ENCODE measurements at places on chromosomes 6 and 20.

- no peak for DNase-seq
Observed at GRCh38 chr6:104118274-104118673, 741.4 kb downstream of the HACE1 start.

DNA sequence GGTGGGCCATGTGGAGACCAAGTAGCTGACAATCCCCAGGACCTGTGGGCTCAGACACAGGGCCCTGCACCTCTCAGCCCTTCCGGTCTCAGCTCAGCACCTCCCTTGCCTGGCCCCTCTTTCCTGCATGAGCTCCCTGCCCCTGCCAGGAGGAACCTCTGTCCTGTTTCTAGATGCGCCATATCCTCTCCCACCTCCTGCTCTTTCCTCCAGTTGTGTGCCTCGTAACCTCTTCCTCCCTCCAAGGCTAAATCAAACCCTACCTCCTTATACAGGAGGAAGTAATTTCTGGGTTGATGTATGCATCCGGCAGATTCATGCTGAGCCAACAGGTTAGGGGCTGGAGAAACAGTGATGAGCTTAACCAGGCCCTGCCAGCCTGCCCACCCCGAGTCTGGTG is 30.9 kb downstream of the ITPR3 start:
- DNase-seq = no peak

DNA sequence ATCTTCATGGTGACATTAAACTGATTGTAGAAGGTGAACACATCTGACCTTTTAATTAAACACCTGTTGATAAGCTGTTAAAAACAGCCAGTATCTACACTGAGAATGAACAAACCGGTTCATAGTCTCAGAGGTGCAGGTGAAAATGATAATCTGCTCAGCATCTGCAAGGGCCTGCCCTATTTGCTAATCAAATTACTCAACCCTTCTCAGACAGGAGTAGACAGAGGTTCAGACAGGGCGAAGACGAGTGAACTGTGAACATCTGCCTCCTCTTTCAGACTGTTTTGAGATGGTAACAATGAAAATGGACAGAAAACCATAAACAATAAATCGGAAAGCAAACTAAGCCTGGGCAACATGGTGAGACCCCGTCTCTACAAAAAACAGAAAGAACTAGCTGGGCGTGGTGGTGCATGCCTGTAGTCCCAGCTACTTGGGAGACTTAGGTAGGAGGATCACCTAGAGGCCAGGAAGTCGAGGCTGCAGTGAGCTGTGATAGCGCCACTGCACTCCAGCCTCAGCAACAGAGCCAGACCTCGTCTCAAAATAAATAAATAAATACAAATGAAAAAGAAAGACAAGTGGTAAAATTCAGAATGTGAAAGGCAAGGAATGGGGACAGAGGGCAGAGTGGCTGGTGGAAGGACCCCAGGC is 55.9 kb downstream of the NINL start:
- DNase-seq = no peak

DNA sequence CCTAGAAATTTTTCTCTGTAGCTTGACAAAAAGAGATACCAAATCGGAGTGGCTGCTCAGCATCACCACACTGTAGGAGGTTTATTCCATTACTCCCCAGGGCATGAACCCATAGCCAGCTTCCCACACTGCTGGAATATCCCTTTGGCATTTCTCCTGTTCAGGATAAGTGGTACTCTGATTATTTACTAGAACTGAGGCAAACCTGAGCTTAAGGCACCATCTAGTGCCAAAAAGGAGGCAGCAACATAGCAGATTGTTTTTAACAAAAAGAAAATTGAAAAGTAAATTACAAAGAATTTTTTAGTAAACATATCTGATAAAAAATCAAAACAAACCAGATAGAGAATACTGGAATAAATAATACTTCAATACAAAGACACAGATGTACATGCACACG is 181.7 kb downstream of the WDR27 start:
- DNase-seq = no peak

GRCh38 chr6:137520520-137520919 is 26.3 kb upstream of the OLIG3 start:
- DNase-seq = no peak

- DNase-seq = no peak
Observed at GRCh38 chr20:39630215-39630908, 668.2 kb downstream of the DHX35 start.

GRCh38 chr6:125924697-125925358 is 31.7 kb upstream of the HINT3 start:
- no peak for DNase-seq

GRCh38 chr20:53872561-53873229 is 197.7 kb downstream of the BCAS1 start:
- DNase-seq = peak; percentile 32

- no peak for DNase-seq
Observed at GRCh38 chr20:63494420-63495166, 4.3 kb downstream of the EEF1A2 start.

DNA sequence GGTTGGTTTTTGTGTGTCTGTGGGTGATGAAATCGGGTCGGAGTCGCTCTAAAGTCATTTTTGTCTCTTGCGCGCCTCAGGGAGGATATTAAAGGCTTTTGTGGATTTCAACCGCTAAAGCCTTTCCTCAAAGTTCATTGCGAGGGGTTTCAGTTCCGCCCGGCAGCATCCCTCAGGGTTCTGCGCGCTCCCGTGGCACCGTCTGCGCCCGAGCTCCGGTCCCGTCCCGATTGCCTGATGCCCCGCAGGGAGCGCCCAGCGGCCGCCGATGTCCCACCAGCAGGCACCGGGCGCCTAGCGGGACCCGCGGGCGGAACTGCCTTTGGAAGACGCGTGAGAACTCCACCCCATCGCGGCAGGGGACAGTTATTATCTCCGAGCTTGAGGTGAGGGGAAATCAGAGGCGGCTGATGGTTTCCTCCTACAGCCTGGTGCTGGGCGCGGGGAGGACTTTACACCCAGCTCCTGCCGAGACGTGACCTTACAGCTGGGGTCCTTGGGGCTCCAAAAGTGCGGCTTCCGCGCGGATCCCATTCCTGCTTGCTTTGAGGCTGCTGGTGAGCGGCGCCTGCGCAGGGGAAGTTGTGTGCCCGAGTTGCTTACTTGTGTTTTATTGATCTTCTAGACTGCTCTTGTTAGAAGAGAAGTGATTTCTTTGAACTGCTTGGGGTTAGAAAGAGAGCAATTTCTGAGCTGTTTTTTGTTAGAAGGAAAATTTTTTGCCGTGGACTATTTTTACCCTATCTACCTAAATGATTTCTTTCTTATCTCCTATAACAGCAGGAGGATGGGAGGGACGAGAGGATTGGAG is 27.1 kb downstream of the ULBP1 start:
- DNase-seq = no peak

DNA sequence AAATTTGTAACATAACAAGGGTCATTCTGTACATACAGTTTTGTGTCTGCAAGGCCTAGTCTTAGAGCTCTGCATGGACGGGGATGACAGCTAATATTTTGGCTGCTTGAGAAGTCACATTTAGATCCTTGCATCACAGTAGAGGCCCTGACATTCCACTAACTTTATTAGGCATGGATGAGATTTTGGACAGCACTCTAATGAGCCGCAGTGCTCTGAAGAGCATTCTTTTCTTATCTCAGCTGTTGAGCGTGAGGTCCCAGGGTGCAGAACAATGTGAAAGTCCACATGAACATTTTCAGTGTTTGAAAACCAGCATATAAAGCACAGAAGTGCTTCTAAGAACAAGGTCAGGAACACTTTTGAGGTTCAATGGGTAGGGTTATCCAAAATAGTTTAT is 58.9 kb downstream of the IPCEF1 start:
- DNase-seq = no peak

- DNase-seq = no peak
Observed at GRCh38 chr6:50277774-50278173, 228.0 kb upstream of the DEFB112 start.

- peak; percentile 50 for DNase-seq
Observed at GRCh38 chr20:45097485-45098102, 3.3 kb downstream of the KCNS1 start.

DNA sequence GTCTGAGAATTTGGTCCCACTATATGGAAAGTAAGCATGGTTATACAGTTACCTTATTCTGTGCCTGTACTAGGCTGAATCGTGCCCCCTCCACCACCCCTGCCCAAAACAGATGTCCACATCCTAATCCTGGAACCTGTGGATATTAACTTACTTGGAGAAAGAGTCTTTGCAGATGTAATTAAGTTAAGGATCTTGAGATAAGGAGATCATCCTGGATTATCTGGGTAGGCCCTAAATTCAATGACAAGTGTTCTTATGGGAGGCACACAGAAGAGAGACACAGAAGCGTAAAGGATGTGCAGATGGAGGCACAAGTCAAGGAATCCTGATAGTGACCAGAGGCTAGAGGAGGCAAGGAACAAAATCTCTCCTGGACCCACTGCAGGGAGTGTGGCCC is 116.7 kb upstream of the MAN1A1 start:
- no peak for DNase-seq

DNA sequence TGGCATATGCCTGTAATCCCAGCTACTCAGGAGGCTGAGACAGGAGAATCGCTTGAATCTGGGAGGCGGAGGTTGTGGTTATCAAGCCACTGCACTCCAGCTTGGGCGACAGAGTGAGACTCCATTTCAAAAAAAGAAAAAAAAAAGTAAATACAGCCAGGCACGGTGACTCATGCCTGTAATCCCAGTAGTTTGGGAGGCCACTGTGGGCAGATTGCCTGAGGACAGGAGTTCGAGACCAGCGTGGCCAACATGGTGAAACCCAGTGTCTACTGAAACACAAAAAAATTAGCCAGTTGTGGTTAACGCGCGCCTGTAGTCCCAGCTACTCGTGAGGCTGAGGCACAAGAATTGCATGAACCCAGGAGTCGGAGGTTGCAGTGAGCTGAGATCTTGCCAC is 1.5 kb upstream of the NINL start:
- DNase-seq = no peak

GRCh38 chr20:24643731-24644626 is 174.6 kb downstream of the SYNDIG1 start:
- no peak for DNase-seq

GRCh38 chr6:16844183-16844582 is 82.9 kb upstream of the ATXN1 start:
- DNase-seq = no peak

DNA sequence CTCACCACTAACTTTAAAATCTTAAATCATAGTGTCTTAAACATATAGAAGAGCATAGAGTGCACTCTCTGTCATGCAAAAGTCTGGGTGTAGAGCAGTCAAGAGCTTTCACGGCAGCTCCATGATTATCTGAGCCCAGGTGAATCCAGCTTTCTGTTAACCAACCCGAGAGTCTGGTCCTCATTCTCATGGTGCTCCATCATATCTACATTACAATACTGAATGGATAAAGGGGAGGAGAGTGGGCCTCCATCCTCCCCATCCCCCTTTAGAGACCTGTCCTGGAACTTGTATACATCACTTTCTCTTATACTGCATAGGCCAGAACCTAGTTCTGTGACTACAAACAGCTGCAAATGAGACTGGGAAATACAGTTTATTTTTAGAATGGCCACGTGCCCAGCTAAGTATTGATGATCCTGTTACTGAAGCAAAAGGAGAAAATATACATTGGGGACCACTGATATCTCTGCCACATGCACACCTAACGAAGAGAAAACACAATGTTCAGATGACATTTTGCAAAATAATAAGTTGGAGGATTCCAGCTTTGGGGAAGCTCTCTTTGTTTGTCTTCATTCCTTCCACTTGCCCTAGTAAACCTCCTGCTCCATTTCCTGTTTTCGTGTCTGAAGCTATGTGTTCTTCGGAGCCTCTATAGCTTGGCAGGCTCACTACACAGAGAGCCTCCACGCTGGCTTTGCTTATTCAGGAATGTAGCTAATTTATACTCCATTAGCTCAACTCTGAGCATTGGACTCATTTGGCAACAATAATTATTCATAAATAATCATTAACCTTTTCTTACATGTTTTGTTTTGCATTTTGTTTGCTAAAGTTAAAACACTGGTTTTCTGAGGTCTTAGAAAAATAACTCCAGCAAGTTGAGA is 110.1 kb downstream of the IYD start:
- no peak for DNase-seq

GRCh38 chr6:27149150-27149549 is 98.4 kb upstream of the PRSS16 start:
- DNase-seq = no peak

- DNase-seq = no peak
Observed at GRCh38 chr20:61786230-61786629, 279.5 kb downstream of the TAF4 start.

GRCh38 chr6:155882527-155883333 is 427.1 kb upstream of the NOX3 start:
- no peak for DNase-seq

DNA sequence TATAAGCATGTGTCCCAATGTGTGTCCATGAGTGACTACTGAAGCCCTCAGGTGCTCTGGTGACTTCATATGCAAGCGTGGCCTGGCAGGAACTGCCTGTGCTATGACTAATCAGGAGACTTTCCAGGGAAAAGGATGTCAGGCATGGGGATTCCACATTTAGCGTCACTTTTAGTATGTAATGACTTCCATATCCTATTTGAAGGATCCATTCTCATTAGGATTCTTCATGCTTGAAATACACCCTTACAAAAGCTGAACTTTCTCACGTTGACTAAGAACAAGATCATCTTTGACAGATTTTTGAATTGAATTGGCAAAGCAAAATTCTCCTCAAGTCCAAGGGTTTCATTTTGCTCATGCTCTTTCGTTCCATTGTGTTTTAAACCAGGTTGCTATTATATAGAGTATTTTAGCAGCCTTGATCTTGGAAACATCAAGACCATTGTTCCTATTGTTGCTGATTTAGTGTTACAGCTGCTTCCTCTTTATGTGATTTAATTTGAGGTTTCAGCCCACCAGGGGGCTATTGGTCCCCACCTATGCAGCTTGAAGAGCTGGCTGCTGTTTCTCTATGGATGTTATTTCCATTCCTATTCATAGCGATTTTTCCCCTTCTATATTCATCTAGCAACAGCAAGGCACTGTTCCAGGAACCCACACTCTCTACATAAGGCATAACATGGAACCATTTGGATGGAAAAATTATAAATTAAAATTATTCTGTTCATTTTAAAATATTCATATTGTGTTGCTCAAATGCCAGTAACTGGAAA is 418.6 kb downstream of the CDKAL1 start:
- no peak for DNase-seq

- DNase-seq = no peak
Observed at GRCh38 chr6:42138190-42138589, 4.2 kb downstream of the C6orf132 start.

DNA sequence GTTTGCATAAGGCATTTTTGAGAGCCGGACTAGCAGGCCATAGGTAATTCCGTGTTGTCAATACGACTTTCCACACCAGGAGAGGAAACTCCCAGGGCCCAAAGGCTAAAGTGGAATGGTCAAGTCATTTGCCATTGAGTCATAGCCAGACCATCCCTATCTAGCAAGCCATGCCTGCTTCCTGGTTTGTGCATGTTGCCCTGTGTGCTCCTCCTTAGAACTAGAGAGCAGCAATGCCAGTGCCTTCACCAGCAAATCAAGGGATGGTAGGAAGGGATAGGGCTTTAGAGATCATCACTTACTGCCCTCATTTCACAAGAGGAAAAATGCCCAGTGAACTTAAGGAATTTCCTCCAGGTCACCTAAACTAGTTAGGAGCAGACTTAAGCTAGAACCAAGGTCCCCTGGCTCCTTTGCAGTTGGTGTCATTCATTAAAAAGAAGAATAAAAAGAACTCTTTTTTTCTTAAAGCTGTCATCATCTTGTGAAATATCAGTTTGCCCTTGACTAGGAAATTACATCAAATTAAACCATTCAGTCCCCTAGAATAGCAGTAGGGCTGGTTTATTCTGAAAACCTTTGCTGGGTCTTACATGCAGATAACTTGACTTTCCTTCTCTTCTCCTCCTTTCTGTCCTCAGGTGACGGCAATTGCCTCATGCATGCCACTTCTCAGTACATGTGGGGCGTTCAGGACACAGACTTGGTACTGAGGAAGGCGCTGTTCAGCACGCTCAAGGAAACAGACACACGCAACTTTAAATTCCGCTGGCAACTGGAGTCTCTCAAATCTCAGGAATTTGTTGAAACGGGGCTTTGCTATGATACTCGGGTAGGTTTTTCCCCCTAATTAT is 7.4 kb downstream of the TNFAIP3 start:
- no peak for DNase-seq
